ENCODE measurements at places on chromosomes 2 and 18. TPM values are rescaled to one million over a fixed set of nuclear protein-coding genes. Genes with fewer than 3 reads are reported as not detected.

DNA sequence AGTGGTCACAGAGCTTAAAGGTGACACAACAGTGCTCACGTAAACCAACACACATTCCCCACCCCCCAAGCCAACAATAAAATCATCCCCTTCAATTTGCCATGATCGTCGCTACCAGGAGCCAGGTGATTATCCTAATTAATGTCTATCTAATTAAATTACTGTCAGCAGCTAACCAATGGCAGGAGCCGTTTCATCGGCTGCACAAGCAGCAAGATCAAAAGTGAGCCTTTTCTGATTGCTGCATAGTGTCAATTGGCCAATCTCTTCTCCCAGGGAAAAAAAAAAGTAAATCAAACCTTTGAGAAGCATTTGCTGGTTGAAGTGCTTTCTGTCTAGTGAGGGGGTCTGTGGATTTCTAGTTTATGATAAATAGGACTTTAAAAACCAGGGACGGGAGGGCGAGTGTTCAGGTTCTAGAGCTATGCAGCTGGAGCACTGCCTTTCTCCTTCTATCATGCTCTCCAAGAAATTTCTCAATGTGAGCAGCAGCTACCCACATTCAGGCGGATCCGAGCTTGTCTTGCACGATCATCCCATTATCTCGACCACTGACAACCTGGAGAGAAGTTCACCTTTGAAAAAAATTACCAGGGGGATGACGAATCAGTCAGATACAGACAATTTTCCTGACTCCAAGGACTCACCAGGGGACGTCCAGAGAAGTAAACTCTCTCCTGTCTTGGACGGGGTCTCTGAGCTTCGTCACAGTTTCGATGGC, at the start of gene TBR1:
Gene TBR1, plus strand, starts transcription at position 311 of the 721 bp plus-strand sequence. Its CDS starts 114 bp downstream, at position 425.
- peak; percentile 27 for DNase-seq

CBLN2 gene
- total RNA-seq, result not detected

SIGLEC15 gene
- total RNA-seq, result not detected

GRCh38 chr18:399631-400135, 100.8 kb downstream of the COLEC12 start:
- no peak for DNase-seq

DNA sequence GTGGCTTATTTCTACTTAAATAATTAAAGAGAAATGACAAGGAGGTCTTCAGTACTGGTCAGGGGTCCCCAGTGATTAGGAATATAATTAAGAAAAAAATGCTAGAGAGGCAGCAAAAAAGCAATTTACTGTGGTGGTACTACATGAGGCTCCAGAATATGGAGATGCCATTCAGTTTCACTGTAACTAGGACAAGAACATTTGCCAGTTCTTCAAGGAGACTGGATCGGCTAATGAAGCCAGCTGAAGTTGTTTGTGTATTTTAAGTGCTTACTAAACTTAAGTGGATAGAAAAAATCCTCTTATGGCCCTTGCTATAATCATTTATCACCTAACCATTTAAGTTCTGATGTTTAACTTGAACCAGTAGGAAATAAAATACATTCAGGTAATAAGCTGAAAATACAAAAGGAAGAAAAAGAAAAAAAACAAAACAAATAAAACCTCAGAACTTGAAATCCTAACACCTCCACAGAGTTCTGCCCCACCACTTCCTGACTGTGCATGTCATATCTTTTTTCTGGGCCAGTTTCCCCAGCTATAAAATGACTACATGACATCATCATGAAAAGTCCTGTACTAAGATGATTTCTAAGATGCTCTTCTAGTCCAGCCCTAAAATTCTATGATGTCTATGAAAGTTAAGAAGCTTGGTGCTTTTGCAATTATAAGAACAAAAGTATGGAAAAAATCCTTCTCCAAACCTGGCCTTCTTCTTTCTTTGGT, 98.0 kb downstream of the TRABD2A start:
- peak; percentile 66 for DNase-seq

DNA sequence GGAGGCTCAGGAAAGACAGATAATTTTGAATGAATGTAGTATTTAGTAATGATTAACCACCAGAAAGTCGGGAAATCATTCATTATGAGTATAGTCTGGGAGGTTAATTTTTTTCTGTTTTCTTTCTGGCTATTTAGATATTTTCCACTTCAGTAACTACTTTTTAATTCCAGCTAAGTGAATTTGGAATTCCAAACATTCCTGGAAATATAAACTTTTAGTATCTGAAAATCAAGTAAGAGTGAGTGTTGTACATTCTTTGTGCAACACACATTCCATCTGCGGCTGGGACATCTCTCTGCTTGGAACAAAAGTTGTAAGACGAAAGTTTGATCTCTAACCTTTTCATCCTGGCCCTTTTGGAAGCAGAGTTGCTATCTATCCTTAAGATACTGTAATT, 275.7 kb upstream of the SPRED2 start:
- DNase-seq, result no peak

- DNase-seq, result no peak
These were observed 67.8 kb downstream of the SRBD1 start for GRCh38 chr2:45543257-45543656.

SPRED2 gene
- total RNA-seq, result 11.4 TPM

- no peak for DNase-seq
These were observed 106.5 kb upstream of the COL5A2 start for GRCh38 chr2:189285962-189286645.

LYPD6 gene
- total RNA-seq, result not detected

ATL2 gene
- 55.9 TPM for total RNA-seq

DNA sequence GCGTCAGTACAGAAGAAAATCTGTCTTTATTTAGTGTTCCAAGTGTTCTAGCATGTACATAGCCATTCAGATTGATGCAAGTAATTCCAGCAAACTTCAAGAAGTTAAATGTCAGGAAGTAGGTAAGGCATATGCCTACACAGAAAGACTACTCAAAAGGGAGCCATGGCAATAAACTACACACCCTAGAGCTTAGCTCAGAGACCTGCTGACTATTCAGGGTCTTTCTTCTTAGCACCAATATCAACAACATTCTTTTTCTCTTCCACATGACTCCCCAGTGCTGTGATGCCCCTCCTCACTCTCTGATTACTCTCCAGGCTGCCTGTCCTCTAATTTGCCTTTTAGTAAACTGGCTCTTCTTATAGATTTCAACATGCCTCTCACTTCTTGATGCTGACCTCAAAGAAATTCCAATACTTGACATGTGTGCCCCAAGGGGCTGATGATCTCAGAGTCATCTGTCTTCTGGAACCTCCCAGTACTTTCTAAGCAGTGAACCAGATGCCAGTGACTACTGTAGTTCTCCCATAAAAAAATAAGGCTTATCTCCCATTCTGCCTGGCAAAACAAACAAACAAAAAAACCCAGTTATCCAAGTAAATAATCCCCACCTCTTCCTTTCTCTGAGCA, 909.2 kb upstream of the FANCL start:
- DNase-seq, result no peak

DNA sequence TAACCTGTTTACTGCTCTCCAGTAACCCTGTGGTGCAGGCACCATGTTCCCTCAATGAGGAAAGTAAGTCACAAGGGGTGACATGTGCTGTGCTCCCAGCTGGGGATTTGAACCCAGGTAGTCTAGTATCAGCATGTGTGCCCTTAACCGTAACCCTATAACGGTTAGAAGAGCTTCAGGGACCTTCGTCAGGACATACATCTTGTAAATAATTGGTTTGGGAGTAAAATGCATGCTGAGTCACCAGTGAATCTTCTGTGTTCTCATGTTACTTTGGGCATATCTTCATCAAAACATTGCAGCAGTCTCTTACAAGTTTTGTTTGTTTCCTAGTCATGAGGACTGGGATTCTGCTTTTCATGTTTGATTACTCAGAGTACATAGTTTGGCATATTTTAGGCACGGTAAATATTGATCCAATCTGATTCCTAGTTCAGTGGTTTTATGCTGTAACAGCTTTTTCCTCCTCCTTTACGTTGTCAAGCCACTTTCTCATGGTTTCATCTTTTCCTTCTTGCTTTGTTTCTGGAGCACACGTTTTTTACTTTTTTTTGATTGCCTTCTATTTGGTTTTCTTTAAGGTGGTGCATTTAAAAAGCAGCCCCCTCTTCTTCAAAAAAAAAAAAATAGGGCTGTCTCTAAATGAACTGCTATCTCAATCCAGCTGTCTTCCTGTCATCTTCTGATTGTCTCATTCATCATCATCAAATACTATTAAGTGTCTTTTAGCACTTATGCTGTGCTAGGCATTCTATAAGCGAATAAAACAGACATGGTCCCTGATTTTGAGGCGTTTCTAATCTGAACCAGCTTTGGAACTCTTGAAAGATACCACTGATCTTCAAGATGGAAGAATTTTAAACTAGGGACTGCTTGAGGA, 50.4 kb downstream of the CLIP4 start:
- DNase-seq, result no peak

PLGLB1 gene
- 0.37 TPM for total RNA-seq

GULP1 gene
- total RNA-seq, result not detected

MERTK gene
- 0.57 TPM for total RNA-seq

- no peak for DNase-seq
These were observed 168.1 kb upstream of the TPO start for GRCh38 chr2:1245193-1245592.

DNA sequence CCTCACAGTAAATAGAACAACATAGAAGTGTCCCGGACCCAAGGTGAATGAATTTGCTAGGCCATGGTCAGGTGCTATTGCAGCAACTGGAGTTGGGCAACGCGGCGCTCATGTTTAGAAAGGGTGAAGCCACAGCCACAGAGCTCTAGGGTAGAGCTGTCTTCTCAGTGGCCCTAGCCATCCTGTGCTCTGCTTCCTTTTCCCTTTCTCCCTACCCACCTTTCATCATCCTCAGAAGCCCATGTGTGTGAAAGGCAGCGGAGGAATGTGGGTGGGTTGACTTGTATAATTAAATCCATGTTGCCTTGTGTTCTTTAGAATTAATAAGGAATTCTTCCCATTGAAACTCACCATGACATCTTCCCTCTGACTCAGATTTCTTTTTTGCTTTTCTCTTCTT, 336.7 kb downstream of the OSR1 start:
- DNase-seq, result no peak

- no peak for DNase-seq
These were observed 47.0 kb downstream of the CYP27C1 start for GRCh38 chr2:127173057-127173456.

PER2 gene
- 7.1 TPM for total RNA-seq

TOGARAM2 gene
- total RNA-seq, result 1.2 TPM

Data from activated naive CD4-positive, alpha-beta T cell treated with anti-CD3 and anti-CD28 coated beads for 36 hours (primary cell).